ENCODE measurements at places on chromosomes 5 and 9. TPM values are rescaled to one million over a fixed set of nuclear protein-coding genes. Genes with fewer than 3 reads are reported as not detected.

MOB3B gene
- polyA plus RNA-seq = 5.9 TPM

- no peak for DNase-seq
Observed at GRCh38 chr5:2904956-2905355, 153.5 kb upstream of the IRX2 start.

- DNase-seq = peak; percentile 85
Observed at GRCh38 chr9:115118879-115119218, 892 bp upstream of the TNC start.

DNA sequence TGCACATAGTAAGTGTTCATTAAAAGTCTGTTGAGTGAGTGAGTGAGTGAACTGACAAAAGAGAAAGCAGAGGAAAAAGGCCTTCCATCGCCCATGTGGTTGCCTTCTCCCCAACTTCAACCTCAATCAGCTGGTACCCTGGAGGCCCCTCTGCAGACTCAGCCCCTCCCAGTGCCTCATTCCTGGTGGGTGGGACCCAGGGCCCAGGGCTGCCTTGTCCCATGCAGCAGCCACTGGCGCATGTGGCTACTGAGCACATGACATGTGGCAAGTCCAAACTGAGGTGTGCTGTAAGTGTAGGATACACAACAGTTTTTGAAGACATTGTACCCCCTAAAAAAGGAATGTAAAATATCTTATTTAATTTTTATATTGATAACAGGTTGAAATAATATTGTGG lies 29.6 kb downstream of the NDUFA8 start:
- no peak for DNase-seq

- no peak for DNase-seq
Observed at GRCh38 chr5:171469326-171469725, 49.9 kb downstream of the FGF18 start.

OTP gene
- not detected for polyA plus RNA-seq

- DNase-seq = no peak
Observed at GRCh38 chr5:24923400-24923799, 278.6 kb upstream of the CDH10 start.

DNA sequence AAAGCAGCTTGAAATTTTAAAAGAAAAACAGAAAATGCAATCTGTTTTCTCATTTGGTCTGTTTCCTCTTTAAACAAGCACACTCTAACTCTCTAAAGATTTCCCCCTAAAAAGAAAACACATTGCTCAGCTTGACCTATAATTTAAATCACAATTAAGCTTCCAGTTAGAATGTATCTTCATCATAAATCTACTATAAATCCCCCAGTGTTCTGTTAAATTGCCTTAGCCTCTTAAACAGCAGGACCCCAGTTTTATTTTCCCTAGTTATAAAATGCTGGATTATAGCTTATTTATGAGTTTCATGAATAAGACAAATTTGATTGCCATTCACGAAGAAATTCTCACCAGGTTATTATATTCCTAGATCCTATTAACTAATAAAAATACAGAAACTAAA lies 8.6 kb upstream of the SMC2 start:
- no peak for DNase-seq

ZNF879 gene
- polyA plus RNA-seq = 2.2 TPM

GRCh38 chr5:176519810-176520720 lies 17.1 kb downstream of the RNF44 start:
- no peak for DNase-seq

KIF24 gene
- polyA plus RNA-seq = 0.58 TPM

DNA sequence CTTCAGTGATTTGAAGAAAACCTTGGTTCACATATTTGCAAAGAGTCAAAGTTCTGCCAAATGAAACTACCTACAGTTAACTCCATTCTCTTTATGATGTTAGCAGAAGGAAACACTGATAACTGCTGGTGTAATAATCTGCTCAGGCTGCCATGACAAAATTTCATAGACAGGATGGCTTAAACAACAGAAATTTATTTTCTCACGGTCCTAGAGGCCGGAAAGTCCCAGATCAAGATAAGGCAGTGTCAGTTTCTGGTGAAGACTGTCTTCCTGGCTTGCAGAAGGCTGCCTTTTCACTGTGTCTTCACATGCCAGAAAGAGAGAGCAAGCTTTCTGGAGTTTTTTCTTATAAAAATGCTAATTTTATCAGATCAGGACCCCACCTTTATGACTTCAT lies 102.4 kb upstream of the PARP8 start:
- no peak for DNase-seq

AIF1L gene
- polyA plus RNA-seq = 439 TPM

DNA sequence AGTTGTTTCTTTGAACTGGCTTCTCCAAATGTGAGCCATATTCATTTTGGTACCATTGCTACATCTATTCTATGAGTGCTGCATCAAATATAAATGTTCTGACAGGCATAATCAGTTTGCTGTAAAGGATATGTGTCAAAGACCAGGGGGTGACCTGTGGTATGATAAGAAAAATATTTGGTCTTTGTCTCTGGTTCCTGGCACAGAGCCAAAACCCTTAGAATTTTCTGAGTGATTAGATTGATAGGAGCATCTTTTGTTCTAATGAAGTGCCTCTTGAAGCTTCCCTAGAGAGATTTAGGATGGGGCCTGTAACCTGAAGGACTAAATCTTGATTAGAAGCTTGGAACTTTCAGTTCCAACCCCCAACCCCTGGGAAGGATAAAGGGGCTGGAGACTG lies 256.3 kb downstream of the NNT start:
- DNase-seq = no peak

GRCh38 chr5:179777909-179778308 lies 15.9 kb upstream of the LTC4S start:
- no peak for DNase-seq

- DNase-seq = no peak
Observed at GRCh38 chr5:145750199-145750598, 84.9 kb downstream of the PRELID2 start.

DNA sequence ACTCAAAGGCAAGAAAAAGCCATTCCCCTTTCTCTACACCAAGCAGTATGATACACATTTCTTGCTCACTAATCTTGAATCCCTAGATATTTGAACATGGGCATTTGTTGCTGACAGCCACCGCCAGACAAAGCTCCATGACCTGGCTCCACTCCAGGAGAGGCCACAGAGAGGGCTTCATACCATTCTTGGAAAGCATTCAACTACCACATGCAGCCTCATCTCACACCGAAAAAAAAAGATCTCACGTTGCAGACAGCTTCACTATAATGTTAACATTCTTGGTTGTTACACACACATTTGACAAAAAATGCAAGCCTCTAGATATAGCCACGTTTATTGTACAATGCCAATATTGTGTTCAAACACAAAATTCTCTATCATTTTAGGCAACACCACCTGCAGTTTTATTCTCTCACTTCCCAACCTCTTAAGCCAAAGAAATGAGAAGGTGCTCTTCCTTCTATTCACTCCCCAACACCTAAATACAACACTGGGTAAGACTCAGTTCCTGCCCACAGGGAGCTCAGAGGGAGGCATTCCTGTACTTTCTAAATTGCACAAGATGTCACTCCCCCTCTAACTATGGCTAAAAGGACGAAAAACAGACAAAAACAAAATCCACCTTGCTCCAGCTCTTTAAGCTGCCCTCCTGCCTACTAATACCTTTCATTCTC lies 222.4 kb downstream of the TSSK1B start:
- DNase-seq = peak; percentile 68

FIBCD1 gene
- not detected for polyA plus RNA-seq

DNA sequence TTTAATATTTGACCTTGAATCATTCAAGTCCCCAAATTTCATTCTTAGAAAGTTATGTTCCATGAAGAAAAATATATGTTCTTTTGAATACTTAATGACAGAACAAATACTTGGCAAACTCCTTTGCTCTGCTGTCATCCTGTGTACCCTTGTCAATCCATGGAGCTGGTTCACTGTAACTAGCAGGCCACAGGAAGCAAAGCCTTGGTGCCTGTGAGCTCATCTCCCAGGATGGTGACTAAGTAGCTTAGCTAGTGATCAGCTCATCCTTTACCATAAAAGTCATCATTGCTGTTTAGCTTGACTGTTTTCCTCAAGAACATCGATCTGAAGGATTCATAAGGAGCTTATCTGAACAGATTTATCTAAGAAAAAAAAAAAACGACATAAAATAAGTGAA lies 65.4 kb downstream of the WDR41 start:
- no peak for DNase-seq

CCDC180 gene
- 3.8 TPM for polyA plus RNA-seq

GRCh38 chr5:14849516-14850294 lies 21.9 kb downstream of the ANKH start:
- no peak for DNase-seq

GRCh38 chr5:42676362-42676761 lies 80.3 kb upstream of the CCDC152 start:
- no peak for DNase-seq

DNA sequence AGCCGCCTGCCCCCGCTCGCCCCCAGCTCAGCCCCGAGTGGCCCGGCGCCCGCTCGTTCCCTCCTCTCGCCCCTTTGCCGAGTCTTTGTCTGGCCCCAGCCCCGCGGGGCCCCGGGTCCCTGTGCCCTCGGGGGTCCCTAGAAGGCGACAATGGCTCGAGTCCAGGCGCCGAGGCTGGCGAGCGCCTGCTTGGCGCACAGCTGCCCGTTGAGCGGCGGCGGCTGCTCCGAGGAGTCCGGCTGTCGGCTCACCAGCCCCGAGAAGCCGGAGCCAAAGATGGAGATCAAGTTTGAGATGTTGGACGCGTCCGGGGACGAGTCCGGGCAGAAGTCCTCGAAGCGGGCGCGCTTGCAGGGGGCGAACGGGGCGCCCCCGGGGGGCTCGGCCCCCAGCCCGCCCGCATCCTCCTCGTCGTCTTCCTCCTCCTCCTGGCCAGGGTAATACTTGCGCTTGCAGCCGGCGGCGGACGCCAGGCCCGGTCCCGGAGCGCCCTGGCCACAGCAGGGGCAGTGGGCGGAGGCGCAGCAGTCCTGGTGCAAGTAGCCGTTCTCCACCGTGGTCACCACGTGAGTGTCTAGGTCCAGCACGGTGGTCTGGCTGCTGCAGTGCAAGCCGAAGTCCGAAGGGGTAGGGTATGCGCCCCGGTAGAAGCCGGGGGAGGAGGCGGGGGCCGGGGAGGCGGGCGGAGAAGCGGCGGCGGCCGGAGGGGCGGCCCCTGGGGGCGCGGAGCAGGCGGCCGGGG lies 1.2 kb downstream of the IER5L start:
- peak; percentile 84 for DNase-seq

- no peak for DNase-seq
Observed at GRCh38 chr5:138657360-138657759, 82.2 kb upstream of the HSPA9 start.

DNA sequence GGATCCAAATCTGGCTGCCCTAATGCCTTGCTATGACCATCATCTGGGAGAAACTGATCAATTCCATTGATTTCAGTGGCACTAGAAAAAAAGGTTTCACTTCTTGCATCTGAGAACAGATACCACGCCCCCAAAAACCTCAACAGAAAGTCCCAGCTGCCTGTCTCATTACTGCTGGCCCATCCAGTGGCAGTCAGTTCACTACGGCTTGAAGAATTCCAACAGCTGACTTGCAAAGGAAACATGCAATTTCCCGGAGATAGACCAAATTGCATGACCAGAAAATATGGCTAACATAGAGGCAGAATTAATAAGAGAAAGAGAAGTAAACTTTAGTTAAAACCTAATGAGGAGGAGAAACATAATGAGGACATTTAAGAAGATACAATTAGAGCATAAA lies 48.6 kb downstream of the UGCG start:
- DNase-seq = no peak

DNA sequence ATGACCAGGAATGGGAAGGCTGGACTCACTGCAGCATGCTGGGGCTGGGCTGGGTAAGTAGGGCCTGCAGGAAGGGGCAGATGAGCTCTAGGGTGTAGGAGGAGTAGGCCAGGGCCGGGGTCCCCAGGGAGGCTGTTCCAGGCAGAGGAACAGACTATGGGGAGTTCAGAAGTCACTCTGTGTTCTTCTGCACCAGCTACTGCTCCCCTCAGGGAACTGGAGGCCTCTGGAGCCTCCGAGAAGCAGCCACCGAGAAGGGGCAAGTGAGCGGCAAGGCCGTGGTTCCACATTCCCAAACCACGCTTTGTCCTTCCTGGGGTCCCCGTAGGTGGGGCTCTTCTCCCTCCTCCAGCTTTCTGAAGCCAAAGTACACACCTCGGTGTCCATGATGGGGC lies 8.4 kb upstream of the SLC2A6 start:
- no peak for DNase-seq

ARSI gene
- polyA plus RNA-seq = 1.1 TPM

FAM120A gene
- 43.7 TPM for polyA plus RNA-seq

- DNase-seq = no peak
Observed at GRCh38 chr9:108550106-108550505, 305.7 kb downstream of the ACTL7B start.

GRCh38 chr9:18478501-18479361 lies 4.8 kb downstream of the ADAMTSL1 start:
- no peak for DNase-seq

DNA sequence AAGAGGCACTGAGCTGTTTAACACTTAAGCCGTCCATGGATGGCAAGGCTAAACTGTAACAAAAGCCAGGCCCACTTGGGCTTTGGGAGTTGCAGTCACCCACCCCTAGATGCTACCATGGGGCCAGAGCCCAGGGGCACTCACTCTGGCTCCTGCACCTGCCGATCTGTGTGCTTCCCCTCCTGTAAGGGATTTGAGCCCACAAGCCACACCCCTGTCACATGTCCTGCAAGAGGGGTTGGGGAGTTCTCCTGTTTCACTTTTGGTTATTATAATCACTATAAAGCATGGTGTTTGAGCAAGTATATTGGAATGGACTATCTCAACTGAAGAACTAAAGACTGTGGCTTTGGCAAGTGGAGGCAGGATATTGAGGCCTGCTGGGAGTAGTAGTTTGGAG lies 14.0 kb upstream of the GPR151 start:
- no peak for DNase-seq

SLC30A5 gene
- polyA plus RNA-seq = 36.1 TPM

DNA sequence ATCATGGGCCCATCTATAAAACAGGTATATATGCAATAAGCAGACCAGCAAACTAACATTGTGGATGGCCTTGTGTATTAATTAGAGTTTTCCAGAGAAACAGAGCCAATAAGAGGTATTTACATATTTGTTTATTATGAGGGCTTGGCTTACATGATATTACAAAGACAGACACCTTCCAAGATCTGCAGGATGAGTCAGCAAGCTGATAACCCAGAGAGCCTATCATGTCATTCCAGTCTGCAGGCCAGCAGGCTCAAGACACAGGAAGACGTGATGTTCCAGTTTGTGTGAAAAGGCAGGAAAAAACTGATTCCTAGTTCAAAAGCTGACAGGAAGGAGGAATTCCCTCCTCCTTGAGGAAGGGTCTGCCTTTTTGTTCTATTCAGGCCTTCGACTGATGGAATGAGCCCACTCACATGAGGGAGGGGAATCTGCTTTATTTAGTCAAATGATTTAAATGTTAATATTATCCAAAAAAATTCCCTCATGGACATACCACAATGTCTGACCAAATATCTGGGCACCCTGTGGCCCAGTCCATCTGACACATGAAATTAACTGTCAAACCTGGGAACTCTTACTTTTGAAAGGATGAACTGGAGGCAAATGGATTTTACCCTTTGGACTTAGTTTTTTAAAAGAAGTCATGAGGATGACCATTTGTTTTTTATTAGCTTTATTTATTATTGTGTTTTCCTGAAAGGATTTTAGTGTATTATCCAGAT lies 161.2 kb upstream of the CHD1 start:
- no peak for DNase-seq

INSYN2B gene
- not detected for polyA plus RNA-seq
